Activated T-cell treated with anti-CD3 and anti-CD28 coated beads, Interleukin-2, amount 50 U/mL, for 4 hours (primary cell): ENCODE measurements at places on chromosomes 11 and 22.

DNA sequence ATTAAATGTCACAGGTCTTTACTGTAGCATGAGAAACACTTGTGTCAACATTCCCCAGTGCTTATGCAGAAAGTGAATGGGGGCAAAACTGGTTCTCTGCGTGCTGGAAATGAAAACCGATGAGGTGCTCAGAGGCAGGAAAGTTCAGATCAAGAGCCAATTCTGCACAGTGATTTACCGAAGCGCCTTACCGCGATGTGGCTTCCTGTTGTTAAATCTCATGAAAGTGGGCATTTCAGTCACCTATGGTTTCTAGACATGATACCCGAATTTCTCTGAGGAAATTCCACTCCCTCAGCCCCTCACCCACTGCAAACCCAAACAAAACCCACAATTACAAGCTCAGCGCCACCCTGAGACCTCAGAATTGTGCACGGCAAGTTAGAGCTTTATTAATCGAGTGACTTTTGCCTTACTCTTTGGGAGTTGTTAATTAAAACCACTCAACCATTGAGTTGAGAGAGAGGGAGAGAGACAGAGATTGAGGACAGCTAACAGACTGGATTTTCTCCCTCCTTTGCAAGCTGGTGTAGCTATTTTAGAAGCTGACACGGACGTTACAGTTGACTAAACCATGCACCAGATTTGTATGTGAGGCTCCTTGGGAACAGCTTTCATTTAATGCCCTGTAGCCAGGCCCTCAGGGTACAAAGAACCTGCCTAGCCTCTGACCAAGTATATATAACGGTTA, 196.4 kb downstream of the DBX1 start:
- no peak for DNase-seq

DNA sequence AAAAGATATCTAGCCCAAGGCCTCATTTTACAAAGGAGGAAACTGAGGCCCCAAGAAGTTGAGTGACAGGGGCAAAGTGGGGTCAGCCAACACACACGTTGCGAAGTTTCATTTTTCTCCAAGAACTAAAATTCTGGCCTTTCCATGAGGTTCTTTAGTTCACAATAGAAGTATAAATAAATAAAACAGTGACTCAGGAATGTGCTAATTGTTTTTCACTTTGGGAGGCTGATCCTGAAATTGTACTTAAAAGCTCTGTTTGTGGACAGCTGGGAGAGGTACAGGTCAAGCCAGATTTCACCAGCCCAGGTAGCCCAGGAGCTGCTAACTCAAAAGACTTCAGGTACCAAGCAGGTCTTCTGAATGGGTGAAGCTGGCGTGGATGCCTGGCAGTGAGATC, 105.2 kb downstream of the TRAF6 start:
- DNase-seq, result no peak

DNA sequence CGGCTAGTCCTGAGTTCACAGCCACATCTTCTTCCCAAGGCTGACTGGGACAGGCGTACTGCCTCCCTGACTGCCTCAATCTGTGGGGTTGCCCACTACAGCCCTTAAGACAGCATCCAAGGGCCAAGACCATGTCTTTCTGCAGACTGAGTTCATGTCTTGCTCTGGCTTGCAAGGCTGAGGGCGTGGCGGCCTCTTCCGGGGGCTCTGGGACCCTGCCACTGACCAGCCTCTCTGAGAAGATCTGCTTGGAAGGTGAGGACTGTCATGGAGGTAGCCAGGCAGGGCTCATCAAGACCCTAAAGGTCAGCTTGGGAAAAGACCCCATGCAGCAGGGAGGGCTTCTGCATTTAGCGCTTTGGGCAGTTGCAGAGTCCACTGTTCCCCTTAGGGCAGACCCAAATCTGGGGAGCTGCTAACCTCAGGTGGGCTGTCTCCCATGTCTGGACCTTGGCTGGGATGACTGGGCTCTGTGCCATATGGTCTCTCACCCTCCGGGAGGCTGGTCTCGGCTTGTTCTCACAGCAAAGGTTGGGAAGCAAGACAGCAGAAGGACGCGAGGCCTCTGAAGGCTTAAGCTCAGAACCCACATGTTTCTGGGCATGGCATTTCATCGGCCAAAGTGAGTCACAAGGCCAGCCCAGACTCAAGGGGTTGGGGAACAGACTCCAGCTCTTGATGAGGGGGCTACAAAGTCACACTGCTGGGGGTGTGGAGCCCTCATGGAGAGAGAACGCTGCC, 109.1 kb upstream of the LMO1 start:
- DNase-seq, result no peak

DNA sequence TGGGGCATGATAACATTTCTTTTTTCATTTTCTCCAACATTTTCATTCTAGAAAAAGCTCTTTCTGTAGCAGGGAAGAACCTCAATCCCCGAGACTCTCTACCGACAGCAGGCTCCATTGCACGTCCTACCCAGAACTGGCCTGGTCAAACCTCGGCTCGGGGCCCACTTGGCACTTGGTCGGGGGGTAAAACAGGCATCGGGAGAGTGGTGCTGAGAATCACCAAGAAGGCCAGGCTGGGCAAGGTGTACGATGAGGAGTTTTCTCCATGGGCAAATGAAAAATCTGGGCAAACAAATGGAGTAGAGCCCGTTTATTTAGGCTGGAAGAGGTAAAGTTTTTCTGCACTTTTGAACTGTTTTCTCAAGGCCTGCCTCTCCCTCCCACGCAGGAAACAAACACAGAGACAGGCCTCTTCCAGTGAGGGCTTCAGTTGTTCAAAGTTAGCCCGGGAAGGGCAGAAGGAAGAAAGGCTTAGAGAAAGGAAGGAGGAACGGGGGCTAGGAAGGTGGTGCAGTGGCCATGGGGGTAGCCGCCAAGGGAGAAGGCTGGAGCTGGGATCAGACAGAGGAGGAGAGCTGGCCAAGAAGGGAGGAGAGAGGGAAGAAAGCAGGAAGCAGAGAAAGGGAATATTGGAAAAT, 87.6 kb downstream of the ETS1 start:
- DNase-seq, result no peak

DNA sequence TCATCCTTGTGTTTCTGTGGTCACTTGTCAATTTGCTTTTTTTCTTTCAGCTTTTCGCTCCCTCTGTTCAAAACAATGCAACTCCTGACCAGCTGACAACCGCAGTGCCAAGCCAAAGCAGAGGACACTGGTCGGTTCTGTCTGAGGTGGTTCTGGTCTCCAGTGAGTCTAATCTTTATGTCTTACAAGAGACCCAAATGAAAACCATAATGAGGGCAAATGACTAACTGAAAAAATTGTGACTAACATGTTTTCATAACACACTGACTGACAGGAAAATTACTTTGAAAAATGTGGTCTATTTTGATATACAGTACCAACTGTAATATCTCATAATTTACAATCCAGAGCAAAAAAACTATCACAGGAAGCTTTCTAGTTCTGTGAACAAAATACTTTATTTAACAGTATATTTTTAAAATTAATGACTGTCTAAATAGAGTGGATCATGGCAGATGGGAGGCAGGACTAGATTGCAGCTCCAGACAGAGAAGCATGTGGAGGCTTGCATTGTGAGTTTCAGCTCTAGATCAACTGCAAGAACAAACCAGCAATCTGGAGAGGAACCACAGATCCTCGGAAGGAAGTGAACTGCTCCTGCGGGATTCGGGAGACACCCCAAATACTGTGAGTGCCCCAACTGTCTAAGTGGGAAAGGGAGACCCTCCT, 311.8 kb downstream of the SBF2 start:
- DNase-seq, result no peak

DNA sequence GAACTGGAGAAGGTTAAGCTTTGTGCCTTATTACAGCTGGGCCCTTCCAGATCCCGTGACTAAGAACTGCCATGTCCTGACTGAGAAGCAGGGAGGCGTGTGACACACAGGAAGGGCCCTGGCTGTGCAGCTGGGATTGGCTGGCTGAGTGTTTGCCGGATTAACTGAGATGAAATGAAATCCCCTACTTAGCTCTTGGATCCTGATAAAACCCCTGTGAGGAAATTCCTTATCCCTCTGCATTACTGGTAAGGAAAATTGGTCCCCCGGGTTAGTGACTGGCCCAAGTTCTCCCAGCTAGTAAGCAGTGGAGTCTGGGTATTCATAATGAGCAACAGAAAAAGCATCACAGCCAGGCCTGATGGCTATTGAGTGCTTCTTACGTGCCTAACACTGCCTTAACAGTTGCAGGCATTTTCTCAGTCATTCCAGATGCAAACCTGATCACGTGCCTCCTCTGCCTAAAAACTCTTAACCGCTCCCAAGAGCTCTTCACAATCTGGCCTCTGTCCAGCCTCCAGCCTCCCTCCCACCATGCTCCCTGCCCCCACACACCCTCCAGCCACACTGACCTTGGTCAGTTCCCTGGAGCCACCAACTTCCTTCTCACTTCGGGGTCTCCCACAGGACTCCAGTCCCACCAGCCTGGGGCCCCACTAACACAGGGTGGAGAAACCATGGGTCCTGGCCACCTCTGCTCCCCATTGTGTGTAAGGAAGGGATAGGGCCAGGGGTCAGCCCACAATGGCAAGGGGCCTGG, 37.8 kb downstream of the ARRB1 start:
- DNase-seq, result no peak

GRCh38 chr22:27531782-27532530, 269.6 kb downstream of the MN1 start:
- no peak for DNase-seq

DNA sequence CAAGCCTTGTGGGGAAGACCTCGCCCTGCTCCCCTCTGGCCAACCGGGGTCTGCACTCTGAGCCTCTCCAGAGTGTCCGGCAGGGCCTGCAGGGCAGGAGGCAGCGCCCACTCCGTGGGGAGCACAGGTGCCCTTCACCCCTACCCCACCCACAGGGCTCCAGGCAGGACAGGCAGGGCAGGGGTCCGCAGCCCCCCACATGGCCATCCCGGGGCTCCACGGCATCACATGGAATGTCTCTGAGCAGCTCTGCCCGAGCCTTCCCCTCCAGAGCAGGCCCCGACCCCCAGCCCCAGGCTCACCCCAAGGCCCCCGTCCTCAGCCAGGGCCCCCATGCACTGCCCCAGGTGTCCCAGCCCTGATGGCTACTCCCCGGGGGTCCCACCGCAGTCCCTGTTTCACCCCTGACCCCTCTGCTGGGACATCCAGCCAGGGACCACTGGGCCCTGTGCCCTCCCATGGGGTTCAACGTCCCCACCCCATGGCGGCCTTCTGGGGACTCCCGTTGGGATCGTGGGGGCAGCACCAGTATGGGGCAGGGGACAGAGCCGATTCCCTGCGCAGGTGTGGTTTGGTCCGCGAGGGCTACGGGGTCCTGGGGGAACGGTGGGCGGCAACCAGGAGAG, 77.7 kb downstream of the BRD1 start:
- DNase-seq, result no peak
